Stimulated activated CD4-positive, alpha-beta T cell treated with anti-CD3 and anti-CD28 coated beads, Interleukin-12 subunit alpha, Interleukin-12 subunit beta, amount 100 ng/mL, for 24 hours (primary cell): ENCODE measurements at places on chromosomes 4 and X.

- no peak for DNase-seq
These were observed 119.6 kb downstream of the SHROOM3 start for GRCh38 chr4:76554630-76555029.

DNA sequence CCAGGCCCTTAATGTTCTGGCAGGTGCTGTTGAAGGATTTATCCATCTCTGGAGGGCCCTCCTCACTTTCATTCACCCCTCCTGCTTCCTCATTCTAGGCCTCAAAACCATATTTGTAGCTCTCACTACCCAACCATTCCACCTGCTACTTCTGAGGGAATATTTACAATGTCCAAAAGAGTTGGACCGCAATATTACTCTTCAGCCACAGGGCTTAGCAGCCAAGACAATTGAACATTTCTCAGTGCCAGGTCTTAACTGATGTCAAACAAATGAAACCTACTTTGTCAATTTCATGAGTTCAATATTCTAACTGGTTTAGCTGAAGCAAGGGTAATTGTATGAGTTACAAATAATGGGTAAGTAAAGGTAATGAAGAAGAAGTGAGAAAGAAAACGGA lies 113.2 kb downstream of the ENOX2 start:
- no peak for DNase-seq

DNA sequence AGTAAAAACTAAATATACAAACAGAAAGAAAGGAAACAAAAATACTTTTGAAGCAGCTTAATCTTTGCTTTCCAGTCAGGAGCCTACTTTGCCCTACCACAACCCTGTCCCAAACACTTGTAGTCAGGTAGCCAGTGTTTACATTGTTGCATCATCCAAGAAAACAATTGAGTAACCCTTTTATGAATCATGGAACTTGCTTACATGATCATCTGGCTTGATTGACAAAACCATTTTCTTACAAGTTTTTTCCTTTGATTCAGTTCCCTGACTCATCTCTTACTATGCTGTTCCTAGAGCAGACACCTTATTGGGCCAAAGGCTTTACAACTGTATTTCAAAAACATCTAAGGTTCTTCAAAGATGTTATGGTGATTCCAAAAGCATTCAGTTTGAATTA lies 740.1 kb downstream of the KLHL13 start:
- no peak for DNase-seq

- DNase-seq, result no peak
These were observed 20.7 kb downstream of the STX18 start for GRCh38 chr4:4521136-4521535.

GRCh38 chr4:100605144-100605543 lies 87.3 kb upstream of the EMCN start:
- no peak for DNase-seq

GRCh38 chr4:20284990-20285389 lies 33.3 kb downstream of the SLIT2 start:
- DNase-seq, result no peak
